ENCODE measurements at places on chromosomes 13 and 19.
A peak's percentile ranks its signal among the peaks of the same experiment; 100 is the strongest.

- peak; percentile 77 for DNase-seq
These were observed at the start of the genes ATF5 and NUP62 for GRCh38 chr19:49929121-49929610. Gene ATF5, plus strand, starts transcription at chr19:49929205. Its CDS starts 1,646 bp downstream, at chr19:49930851. Gene NUP62, minus strand, starts transcription at chr19:49929504. Its CDS starts 19,697 bp downstream, at chr19:49909807.

GRCh38 chr19:51327066-51328001 is 14.6 kb downstream of the VSIG10L start:
- DNase-seq = no peak

DNA sequence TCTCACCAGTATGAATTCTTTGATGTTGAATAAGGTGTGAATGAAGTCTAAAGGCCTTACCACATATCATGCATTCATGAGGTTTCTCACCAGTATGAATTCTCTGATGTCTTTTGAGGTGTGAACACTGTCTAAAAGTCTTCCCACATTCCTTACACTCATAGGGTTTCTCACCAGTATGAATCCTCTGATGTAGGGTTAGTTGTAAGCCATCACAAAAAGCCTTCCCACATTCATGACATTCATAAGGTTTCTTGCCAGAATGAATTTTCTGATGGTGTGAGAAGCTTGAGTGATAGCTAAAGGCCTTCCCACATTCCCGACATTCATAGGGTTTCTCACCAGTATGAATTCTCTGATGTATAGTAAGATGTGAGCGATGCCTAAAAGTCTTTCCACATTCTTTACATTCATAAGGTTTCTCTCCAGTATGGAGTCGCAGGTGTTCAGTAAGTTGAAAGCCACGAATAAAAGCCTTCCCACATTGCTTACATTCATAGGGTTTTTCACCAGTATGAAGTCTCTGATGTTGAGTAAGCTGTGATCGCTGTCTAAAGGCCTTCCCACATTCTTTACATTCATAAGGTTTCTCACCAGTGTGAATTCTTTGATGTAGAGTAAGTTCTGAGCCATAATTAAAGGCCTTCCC is 27.7 kb downstream of the ZNF461 start:
- no peak for DNase-seq

DNA sequence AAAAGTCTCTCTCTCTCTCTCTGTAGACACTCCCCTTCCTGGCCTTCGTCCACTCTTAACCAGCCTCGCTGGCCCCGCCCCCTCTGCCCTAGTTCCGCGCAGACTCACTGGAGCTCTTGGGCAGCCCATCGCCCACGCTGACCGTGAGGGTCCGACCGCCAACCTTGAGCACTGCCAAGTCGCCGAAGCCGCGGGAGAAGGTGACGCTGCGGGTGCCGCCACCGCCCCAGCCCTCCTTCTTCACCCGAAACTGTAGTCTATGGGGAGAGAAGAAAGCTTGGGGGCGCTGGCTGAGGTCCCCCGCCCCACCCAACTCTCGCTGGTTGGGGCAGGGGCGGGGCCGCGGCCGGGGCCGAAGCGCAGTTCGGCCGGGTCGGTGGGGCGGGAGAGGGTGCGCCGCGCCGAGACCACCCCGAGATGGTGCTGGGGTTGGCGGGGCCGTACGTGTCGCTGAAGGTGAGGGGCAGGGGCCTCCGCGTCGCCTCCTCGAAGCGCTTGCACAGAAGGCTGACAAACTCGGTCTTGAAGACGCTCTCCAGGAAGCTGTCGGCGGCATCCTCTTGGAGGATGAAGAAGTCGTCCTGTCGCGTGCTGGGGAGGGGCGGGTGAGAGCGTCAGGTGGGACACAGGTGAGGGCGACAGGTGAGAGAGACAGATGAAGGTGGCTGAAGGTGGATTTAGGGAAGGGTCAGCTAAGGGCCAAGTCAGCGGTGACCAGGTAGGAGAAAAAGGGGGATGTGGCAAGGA is 12.6 kb upstream of the ZNF414 start:
- DNase-seq = peak; percentile 16

GRCh38 chr19:18504886-18505610 is 16.8 kb downstream of the ELL start:
- no peak for DNase-seq

DNA sequence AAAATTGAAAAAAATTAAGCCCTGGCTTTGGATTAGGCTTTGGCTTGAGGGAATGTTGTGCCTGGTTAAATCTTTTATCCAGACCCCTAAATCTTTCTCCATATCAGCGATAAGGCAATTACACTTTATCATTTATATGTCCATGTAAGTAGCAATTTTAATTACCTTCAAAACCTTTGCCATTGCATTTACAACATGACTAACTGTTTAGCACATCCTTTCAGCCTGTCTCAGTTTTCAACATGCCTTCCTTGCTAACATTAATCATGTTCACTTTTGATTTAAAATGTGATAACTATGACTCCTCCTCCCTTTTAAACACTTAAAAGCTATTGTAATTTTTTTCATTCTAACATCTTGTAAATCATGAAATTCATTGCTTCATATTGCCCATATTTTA is 583.7 kb downstream of the SLITRK1 start:
- DNase-seq = no peak

- no peak for DNase-seq
These were observed 27.8 kb downstream of the OPA3 start for GRCh38 chr19:45556835-45557234.
